ENCODE measurements at places on chromosomes 5 and 9.

- DNase-seq, result no peak
These were observed 638.9 kb downstream of the RAB3C start for GRCh38 chr5:59221769-59222168.

- no peak for DNase-seq
These were observed 1.6 kb upstream of the DNLZ start for GRCh38 chr9:136364942-136365774.

DNA sequence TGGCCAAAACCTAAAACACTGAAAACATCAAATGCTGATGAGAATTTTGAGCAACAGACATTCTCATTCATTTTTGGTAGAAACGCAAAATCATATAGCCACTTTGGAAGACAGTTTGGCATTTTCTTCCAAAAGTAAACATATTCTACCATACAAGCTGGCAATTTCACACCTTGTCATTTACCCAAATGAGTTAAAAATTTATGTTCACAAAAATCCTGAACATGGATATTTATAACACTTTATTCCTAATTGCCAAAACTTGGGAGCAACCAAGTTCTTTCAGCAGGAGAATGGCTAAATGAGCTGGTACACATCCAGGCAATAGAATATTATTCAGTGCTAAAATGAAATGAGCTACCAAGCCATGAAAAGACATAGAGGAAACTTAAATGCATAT, 1270.1 kb upstream of the ACO1 start:
- no peak for DNase-seq

DNA sequence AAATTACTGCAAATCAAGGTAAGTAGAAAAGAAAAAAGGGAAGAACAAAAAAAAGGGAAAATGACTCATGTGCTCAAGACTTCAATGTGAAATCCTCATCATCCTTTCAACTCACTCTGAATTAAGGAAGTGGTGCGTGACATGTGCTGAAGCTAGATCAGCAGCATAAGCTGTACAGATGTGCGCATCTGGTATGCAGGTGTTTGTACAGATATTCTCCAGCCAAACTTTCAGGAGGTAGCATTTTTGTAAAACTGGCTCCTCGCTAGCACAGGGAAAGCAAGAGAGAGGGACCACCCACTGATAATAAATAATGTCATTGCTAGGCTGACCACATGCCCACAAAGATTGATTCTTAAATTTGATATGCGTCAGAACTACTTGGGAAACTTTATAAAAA, 253.9 kb upstream of the RGMB start:
- DNase-seq, result peak; percentile 12

GRCh38 chr9:112772215-112772509, 21.6 kb downstream of the SNX30 start:
- DNase-seq, result no peak

- DNase-seq, result no peak
These were observed 134.3 kb upstream of the MAP1B start for GRCh38 chr5:71972777-71973473.

DNA sequence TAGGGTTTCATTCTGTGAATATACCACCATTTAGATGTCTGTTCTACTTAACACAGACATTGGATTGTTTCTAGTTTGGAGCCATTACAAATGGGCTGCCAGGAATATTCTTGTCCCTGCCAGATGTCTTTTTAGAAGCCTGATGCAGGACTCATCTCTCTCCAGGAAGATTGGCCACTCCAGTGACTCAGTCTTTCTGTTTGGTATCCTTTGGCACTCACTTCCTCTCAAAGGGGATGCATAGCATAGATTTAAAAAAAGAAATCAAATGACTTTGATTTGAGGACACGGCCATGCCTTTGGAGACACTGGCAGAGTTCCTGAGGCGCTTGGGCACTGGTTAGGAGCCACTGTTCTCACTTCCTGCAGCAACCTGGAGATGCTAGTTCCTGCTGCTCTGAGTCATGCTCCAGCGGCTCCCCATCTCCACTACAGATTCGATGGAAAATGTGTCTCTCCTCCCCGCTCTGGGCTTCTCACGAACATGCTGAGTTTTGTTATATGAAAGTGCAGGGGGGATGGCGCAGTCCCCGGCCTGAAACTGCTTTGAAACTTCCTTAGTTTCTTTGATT, 3.5 kb upstream of the ZNF366 start:
- peak; percentile 88 for DNase-seq

DNA sequence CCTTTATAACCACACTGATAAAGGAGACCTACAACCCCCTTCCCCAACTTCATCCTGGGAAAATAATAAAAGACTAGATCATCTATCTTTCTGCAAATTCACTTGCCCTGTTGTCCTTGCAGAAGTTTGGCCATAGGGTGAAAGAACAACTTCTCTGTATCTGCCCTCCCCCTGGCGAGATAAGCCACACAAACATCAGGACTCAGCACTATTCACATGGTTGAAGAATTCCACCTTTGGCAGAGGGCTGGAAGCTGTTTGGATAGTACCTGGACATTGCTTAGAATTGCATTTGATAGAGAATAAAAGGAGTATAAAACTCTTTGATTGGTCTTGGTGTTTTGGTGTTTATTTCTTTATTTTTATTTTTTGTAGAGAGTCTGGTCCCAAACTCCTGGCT, 16.9 kb downstream of the FAM151B start:
- DNase-seq, result no peak

- no peak for DNase-seq
These were observed 96.4 kb upstream of the NTRK2 start for GRCh38 chr9:84573083-84573482.

DNA sequence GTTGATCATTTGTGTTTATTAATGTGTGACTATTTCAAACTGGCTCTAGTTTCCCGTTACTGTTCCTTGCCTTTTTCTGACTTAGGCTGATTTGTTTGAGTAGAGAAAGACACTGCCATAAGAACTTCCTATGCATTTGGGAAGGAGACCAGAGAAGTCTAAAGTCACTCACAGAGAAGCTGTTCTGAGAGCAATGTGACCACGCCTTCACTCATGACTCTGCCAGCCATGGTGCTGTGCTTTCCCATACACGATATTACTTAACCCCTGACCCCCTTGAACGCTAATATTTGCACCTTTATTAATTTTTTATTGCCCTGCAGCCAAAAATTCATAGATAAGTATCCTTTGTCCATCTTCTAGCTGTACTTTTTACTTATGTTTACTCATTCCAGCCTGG, 20.9 kb downstream of the SLC28A3 start:
- no peak for DNase-seq

DNA sequence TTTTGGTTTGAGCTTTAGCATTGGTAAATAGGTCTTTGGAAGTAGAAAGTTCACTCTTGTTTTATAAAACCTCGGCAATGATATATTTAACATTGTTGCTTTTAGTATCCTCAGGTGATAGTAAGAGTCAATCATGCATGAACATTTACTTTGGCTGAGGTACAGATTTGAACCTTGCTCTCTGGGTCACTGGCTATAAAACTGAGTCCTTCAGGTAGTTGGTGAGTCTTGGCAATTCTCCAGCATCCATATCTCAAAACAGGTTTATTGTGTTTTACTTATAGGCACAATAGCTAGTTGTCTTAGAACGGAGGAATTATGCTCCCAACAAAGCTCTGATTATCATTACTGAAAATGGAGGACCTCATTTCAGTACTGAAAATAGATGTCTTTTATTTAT, 75.1 kb downstream of the MAT2B start:
- DNase-seq, result no peak

GRCh38 chr9:76032038-76032796, 141.7 kb downstream of the PCSK5 start:
- DNase-seq, result no peak

DNA sequence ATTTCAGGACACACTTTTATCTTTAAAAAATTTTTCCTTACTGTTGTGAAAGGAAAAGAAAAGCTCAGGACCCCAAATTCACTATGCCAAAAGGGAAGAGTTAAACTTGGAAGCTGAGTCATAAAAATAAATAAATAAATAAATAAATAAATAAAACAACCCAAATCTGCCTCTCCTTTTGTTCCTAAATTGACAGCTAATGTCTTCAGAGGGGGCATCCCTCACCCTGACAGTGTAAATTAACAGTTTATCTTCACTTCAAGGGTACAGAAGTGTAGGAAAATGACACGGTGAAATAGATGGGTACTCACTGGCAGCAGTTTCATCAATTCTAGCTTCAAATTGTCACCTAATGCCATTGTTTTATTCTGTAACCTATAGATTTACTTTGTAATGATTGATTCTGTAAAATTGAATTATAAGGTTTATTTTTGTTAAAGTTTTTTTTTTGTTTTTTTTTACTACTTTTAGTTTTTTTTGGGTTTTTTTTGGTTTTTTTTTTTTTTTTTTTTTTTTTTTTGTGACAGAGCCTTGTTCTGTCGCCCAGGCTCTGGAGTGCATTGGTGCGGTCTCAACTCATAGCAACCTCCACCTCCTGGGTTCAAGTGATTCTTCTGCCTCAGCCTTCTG, 18.5 kb upstream of the ANXA1 start:
- DNase-seq, result no peak

- peak; percentile 4 for DNase-seq
These were observed 36.4 kb downstream of the GGTA1 start for GRCh38 chr9:121463026-121463807.

DNA sequence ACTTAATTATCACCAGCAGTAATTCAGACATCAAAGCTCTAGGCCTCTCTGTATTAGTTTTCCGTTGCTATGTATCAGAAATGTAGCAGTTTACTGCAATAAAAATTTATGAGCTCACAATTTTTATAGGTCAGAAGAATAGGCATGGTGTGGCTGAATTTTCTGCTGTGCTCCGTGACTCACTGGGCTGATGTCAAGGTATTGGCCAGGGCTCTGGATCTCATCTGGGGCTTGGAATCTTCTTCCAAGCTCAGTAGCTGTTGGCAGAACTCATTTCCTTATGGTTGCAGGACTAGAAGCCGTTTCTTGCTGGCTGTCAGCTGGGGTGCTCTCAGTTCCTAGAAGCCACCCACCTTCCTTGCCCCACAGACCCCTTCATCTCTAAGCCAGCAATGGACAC, 66.3 kb downstream of the PSAT1 start:
- DNase-seq, result peak; percentile 34

- no peak for DNase-seq
These were observed 147.6 kb downstream of the ROR2 start for GRCh38 chr9:91802391-91802790.

DNA sequence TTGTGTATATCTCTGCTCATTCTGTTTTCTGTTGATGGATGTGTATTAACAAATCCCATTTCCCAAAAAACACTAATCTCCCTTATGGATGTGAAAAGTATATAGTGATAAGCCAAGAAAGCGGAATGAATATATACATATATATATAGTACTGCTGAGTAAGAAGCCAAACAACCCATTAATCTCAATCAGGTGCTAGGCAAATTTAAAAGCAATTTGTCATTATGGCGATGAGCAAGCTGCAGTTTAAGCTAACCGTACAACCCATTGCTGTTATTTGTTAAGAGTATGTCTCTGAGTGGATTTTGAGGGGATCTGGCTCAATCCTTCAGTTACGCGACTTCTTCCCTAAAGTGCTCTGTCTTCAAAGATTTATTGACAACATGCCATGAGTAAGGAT, 640.4 kb upstream of the ARRDC3 start:
- DNase-seq, result no peak

GRCh38 chr5:38574009-38574408, 17.6 kb upstream of the LIFR start:
- no peak for DNase-seq

GRCh38 chr5:112892776-112893175, 29.3 kb downstream of the REEP5 start:
- DNase-seq, result no peak

DNA sequence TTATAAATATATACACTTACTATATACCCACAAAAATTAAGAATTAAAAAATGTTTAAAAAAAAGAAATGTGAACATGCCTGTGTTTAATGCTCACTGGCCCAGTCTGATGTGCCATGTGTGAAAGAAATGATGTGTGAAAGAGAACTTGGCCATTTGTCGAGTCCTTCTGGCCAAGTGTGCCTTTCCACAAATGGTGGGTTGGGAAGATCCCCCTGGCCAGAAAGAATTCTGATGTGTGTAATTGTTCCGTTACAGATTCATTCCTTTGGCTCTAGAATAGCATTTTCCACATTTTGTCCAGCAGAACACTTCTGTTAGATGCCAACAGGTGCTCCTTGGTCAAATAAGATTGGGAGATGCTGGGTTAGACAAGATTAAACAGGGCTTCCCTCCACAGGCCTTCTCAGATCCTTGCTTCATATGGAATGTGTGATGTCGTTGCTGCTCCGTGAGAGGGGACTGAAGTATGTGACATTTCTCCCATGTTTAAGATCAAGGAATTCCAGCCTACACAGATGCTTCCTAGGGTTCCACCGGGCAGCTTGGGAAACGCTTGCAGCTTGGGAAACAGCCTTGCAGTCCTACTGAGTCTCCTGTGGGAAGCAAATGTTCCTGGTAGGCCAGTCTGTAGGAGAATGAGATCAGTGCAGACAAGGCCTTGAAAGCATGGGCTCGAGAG, 32.1 kb downstream of the GDNF start:
- no peak for DNase-seq

DNA sequence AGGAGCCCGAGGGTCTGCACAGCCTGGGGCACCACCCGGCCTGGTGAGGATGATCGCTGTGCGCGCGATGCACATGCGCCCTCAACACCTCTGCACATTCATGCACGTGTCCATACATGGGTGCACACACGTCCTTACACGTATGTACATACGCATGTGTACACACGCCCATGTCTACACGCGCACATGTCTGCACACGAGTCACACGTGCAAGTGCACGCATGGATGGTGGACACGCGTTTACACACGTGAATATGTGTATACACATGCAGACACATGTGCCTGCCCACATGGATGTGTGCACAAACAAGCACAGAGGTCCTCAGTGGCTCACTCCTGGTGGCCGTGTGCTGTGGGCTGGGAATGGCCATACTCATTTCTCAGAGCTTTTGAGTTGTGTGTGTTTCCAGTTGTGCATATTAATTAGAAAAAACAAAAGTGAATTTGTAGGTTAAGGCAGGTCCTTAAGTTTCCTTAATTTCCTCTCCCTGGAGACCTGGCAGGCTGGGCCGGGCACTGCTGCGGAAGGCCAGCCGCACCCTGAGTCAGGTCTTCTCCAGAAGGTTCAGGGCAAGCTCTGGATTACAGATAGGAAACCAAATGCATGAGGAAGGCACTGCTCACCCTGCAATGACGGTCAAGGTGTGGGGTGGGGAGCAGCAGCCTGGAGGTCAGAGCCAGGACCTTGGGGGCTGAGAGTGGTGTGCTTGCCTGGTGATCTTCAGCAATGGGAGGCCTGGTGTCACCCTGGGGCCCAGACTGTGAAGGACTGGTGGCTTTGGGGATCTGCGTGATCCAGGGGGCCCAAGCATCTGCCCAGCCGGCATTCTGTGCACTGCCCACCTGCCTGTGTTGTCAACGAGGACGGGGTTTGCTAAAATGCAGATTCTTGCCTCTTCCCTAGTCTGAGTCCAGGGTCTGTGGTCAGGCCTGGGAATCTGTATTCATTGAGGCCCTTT, 1.3 kb upstream of the RNU6ATAC start:
- DNase-seq, result no peak

DNA sequence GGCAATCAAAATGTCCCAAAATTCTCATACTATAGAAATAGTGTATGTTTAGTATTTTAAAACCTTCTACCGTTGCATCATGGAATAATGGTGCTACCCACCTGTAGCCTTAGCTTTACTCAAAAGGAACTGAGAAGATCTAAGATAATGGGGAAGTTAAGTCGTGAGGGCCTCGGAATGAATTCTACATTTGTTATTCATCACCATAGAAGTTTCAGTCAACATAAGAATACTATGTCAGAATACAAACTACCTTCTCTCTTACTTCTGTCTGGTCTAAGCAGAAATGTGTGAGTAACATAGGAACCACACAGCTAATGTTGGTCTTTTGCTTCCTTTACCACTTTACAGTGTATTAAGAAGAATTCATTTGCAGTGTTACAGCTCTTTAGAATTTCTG, 43.2 kb downstream of the RFK start:
- DNase-seq, result no peak

- DNase-seq, result no peak
These were observed 28.2 kb downstream of the MRPL36 start for GRCh38 chr5:1771149-1772065.

Measured in astrocyte (in vitro differentiated cells and primary cell).